ENCODE measurements at places on chromosomes 3 and 15.

GRCh38 chr15:57437564-57437963 is 61.3 kb downstream of the CGNL1 start:
- no peak for DNase-seq

DNA sequence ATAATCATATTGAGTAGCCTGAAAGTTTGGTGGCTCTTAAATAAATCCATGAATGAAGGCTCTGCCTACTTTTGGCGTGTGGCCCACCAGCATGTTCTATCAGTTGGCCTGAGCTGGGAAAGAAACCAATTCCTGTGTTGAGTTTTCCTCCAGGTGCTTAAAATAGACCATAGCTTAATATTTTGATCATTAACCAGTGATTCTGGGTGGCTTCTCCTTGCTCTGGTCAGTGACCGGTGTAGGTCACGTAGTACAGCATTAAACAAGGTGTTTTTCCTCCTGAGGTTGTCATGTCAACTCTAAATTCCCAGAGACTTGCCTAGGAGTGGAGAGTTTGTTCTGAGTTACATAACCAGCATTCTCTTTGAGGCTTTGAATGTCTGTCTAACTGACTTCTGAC is 1.3 kb downstream of the HHLA2 start:
- no peak for DNase-seq

GRCh38 chr3:130760922-130761321 is 14.3 kb upstream of the PIK3R4 start:
- no peak for DNase-seq

GRCh38 chr3:94524102-94524919 is 461.4 kb downstream of the NSUN3 start:
- DNase-seq, result no peak
